Heart left ventricle (tissue), 16 donors: ENCODE measurements at places on chromosomes 5 and 9. TPM values are rescaled to one million over a fixed set of nuclear protein-coding genes. Genes with fewer than 3 reads are reported as not detected.

TYRP1 gene
- total RNA-seq: 66.6 TPM

GRCh38 chr9:137970686-137971476 lies 93.3 kb downstream of the CACNA1B start:
- no peak for DNase-seq

SLC12A2 gene
- total RNA-seq: 23.8 TPM

- peak; percentile 56 for DNase-seq
Measured at GRCh38 chr9:124869466-124869985, 7.6 kb downstream of the ARPC5L start.

PCDHB14 gene
- 4.6 TPM for total RNA-seq

DNA sequence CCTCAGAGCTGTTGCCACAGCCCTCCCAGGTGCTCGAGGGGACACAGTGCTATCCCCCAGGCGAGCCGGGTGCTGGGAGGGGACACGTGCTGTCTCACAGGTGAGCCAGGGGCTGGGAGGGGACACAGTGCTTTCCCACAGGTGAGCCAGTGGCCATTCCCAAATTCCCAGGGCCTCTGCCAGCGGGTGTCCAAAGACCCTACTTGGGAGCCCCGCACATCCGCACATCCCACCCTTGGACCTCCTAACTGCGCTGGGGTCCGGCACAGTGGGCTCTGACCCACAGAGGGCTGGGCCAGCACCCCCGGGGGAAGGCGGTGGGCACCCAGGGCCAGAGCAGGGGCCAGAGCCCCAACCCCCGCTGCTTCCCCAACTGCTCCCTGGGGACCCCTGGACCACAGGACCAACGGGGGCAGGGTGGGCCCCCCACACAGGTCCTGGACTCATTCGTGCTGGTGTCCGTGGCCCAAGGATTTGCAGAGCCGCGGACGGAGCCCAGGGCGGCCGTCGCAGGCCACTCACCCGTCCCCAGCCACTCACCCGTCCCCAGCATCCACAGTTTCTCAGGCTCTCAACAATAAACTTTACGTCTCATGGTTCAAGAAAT lies 17.9 kb downstream of the EXD3 start:
- DNase-seq: no peak

DNA sequence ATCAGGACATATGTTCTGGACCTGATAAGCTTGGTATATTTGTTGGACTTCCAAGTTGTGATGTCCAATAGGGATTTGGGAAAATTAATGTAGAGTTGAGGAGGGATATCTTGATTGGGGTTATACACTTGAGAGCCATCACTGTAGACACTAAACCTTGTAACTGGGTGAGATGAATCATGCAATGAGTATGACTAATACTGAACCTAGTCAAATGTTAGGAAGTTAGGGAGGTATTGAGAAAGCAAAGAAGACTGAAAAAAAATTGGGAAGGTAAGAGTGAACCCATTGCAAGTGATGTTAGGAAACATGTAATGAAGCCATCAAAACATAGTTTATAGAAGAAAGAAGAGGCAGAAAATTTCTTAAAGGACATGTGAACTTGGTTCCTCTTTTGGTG lies 668.4 kb upstream of the CDH9 start:
- DNase-seq: no peak

- DNase-seq: no peak
Measured at GRCh38 chr5:138819081-138819480, 56.1 kb downstream of the LRRTM2 start.

DCAF10 gene
- 14.2 TPM for total RNA-seq

ANXA1 gene
- 53.0 TPM for total RNA-seq

SCGB3A2 gene
- total RNA-seq: not detected

DNA sequence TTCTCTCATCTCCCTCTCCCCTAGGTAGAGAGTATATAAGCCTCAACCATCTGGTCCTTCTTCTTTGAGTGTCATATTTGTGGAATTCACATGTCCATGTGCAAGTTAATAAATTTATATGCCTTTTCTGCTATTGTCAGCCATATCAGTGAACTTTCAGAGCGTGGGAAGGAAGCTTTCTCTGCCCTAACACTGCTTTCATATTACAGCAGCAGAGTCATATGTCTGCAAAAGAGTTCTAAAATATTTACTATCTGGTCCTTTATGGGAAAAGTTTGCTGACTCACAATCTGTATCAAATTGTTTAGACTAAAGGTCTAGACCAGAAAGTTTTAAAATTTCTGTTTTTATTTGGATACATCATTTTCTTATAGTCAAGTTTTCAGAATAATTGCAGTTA lies 669.0 kb downstream of the LRRC70 start:
- DNase-seq: no peak

GRCh38 chr5:61114441-61114840 lies 47.8 kb downstream of the SMIM15 start:
- no peak for DNase-seq

DNA sequence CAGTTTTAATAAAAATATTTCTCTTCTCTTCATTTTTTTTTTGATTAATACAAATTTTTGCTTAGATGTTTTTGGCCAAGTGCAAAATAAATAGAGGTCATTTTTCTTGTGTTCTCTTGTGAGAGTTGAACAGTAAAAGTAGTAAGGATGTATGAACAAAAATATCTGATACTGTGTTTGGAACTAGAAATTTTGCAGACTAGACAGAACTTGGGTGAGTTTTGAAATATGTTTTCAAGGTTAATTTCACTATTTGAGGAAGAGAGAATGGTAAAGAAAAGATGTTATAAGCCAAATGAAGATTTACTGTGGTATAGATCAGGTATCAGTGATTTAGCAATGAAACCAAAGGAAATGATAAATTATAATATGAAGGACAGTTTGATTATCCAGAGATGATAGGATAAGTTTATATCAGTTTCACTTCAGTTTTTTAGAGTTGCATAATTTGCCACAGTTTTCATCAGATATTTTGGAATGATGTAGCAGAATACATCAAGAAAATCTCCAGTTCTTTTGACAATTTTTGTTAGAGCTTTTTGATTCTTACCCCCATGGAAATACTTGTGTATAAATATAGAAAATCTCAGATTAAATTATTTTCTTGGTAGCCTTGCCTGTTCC lies 147.9 kb upstream of the VCAN start:
- DNase-seq: no peak

FAM200C gene
- 2.2 TPM for total RNA-seq

ZDHHC21 gene
- total RNA-seq: 9.3 TPM

DNA sequence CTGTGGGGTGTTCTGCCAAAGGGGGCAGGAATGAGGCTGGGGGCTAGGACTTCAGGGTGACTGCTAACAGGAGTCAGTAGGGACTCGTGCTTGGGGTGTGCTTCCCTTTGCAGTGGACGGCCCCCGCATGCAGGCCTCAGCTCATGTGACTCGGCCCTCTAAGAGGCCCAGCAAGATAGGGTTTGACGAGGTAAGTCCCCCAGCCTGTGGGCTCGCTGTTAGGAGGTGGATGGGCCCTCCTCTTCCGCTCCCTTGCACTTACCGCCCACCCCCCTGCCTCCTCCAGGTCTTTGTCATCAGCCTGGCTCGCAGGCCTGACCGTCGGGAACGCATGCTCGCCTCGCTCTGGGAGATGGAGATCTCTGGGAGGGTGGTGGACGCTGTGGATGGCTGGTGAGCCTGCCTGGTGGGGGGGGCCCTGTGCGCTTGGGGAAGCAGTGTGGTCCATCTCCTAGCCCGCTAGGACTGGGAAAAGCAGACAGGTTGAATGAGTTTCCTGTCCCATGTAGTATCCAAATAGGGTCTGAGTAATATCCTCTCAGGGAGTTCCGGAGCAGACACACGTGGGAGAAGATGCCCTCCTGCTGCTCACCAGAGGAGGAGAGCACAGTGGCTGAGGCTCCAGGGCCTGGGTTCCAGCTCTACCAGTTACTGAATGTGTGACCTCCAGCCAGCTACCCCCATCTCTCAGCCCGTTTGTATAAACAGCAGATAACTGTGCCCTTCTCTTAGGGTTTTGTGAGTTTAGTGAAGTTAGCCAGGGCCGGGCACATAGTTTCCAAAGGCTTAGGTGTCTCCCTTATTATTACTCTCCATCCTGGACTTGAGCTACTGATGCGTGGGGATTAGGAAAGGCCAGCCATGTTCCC lies 8.2 kb downstream of the CERCAM start:
- DNase-seq: no peak

- DNase-seq: no peak
Measured at GRCh38 chr9:8114826-8115225, 315.2 kb upstream of the DMAC1 start.

- no peak for DNase-seq
Measured at GRCh38 chr9:1878811-1879210, 136.3 kb upstream of the SMARCA2 start.

DNA sequence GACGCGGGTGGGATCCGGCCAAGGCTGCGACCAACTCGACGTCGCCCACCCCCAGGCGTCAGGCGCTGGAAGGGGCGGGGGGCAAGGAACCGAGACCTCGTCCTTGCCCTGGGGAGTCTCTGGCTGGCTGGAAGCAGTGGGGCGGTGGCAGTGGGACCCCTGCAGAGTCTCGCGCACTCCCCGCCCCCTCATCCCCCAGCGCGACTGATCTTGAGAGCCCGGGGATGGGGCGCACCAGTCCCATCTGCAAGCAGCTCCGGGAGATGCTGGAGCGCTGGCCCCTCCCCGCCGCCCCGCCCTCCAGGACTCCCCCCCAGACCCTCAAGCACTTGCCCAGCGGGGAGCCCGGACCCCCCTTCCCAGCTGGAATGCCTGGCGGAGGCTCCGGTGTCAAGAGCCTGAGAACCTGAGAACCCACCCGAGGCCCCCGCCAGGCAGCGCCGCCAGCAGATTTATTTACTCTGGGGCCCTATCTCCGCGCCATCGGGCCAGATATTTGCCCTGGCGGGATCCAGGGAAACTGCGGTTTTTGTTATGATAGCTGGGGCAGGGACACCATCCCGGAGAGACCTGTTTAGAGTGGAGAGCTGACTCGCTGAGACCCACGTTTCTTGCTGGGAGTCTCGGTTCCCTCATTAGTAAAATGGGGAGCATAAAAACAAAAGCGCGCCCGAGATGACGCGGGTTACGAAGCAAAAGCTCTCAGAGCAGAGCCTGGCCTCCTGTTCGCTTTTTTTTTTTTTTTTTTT lies 1.2 kb downstream of the PRRT1B start:
- DNase-seq: no peak

FOXD4L5 gene
- not detected for total RNA-seq

GRCh38 chr5:57832875-57833274 lies 350.3 kb upstream of the ACTBL2 start:
- DNase-seq: no peak

DNA sequence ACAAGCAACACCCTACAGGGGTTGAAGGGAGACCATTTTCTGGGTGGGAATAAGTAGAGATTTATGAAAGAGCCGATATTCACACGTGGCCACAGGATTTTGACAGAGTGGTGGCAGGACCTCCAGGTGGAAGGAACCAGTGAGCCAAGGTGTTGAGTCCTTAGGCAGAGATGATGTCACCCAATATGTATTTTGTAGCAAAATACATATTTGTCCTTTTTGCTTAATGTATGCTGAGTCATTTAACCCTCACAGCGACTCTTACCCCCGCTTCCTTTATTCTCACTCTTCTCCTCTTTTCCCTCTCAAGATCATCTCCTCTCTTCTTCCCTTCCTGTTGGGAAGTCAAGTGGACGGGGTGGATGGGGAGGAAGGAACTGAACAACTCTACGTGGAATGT lies 215.7 kb upstream of the S1PR3 start:
- DNase-seq: no peak

GRCh38 chr5:170510559-170510958 lies 6.7 kb downstream of the KCNIP1 start:
- no peak for DNase-seq

NUTM2G gene
- not detected for total RNA-seq

OCLN gene
- total RNA-seq: 2.0 TPM

IFNA13 gene
- total RNA-seq: not detected

IL5 gene
- total RNA-seq: not detected

NKD2 gene
- 0.87 TPM for total RNA-seq

RNF183 gene
- total RNA-seq: not detected
